ENCODE measurements at places on chromosomes 2 and 18.

DNA sequence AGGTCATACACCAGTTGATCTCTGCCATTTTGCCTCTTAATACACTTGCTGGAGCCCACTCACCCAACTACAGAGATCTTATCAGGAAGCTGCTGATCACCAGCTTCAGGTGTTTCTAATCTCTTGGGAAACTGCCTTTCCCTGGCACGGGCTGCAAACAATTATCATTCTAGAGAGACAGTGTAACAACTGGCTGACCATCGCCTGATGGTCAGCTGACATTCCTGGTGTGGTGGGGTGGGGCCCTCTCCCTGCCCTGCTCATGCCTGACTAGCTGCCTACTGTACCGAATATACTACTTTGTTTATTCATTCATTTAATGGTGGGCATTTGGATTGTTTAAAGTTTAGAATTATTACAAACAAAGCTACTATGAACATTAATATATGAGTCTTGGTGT lies 311.5 kb downstream of the CBLN2 start:
- DNase-seq = no peak

GRCh38 chr18:39596891-39597290 lies 2031.3 kb upstream of the CELF4 start:
- no peak for DNase-seq

- no peak for DNase-seq
Observed at GRCh38 chr2:9002313-9002636, 1.2 kb downstream of the MBOAT2 start.

GRCh38 chr18:72444798-72445155 lies 99.4 kb downstream of the CBLN2 start:
- DNase-seq = no peak

- no peak for DNase-seq
Observed at GRCh38 chr2:213545481-213545880, 261.2 kb downstream of the SPAG16 start.

- DNase-seq = no peak
Observed at GRCh38 chr2:143140864-143141661, 11.8 kb downstream of the ARHGAP15 start.

DNA sequence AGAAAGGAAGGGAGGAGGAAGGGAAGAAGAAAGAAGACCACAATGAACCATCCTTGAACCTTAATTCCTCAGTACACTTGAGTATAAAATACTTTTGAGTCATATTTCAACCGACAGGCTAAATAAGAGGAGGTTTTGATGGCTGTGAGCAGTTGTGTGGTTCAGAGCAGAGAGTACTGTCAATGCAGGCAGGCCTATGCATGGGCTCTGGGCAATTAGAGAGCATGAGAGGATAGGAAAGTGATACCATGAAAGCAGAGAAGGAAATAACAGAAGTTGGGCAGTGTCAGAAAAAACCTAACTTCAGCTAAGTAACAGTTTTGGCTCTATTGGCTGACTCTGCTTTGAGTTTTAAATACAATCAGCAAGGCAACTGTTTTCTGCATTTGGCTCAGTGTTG lies 123.6 kb upstream of the STK17B start:
- no peak for DNase-seq

DNA sequence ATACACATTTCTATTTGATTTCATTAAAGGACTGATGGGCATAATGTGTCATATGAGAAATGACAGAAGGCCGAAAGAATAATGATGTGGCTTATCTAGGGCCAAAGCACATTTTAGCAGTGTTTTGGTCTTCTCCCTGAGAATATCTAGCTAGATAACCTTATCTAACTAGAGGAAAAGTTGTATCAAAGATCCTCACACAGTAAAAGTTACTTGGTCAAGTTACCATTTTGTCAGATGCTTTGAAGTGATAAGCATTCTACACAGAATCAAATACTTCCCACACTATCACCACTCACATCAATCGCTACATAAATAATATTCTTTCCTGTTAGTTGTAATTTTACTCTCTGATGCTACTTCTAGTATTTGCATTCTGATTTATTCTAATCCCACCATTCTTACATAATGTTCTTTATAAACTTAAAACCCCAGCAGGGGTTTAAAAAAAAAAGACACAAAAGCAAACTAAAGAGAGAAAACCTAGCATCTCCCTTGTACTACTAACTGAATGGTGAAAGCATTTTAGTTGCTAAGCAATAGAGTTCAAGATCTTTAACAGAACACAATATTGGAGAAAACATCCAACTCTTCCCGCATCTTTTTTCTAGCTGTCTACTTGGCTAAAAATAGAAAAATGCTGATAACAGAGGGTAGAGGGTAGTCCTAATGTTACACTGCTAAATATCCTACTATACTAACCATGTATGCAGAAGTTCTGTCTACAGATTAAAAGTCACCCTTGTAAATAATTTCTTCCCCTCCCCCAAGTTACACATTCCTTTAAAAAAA lies 8.0 kb downstream of the XPO1 start:
- no peak for DNase-seq

DNA sequence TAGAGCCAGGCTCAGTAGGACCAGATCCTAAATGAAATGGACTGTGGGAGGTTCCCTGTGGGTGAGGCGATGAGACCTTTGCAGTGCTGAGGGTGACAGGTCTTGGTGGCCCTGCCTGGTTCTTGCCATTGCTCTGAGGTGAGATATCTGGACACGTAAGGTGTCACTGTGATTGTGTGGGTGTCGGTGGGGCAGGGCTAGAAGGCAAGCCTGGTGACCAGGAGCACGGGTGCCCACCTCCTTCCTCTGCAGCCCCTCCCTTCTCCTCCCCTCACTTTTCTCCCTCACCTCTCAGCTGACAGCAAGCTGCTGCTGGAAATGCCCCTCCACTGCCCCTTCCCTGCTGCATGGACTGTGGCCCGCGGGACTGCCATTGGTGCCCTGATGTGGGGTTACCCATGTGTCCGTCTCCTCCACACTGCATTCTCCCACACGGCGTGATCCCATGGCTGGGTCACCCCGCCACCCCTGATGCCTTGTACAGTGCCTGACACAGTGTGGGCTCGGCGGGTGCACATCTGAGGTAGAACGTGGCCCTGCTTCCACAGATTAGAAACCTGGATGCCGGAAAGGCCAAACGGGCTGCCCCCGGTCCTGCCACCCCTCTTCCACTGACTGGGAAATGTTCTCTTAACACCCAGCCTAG lies 55.6 kb upstream of the FOSL2 start:
- DNase-seq = no peak

GRCh38 chr2:36060133-36060532 lies 295.4 kb upstream of the CRIM1 start:
- no peak for DNase-seq

GRCh38 chr2:204261846-204262245 lies 283.4 kb upstream of the PARD3B start:
- DNase-seq = no peak

- no peak for DNase-seq
Observed at GRCh38 chr18:75157851-75158250, 51.1 kb downstream of the PTGR3 start.

- DNase-seq = no peak
Observed at GRCh38 chr2:164000176-164000575, 264.4 kb upstream of the FIGN start.

- no peak for DNase-seq
Observed at GRCh38 chr2:118658596-118659198, 188.8 kb downstream of the EN1 start.

- DNase-seq = no peak
Observed at GRCh38 chr2:211996857-211997256, 541.7 kb downstream of the ERBB4 start.

DNA sequence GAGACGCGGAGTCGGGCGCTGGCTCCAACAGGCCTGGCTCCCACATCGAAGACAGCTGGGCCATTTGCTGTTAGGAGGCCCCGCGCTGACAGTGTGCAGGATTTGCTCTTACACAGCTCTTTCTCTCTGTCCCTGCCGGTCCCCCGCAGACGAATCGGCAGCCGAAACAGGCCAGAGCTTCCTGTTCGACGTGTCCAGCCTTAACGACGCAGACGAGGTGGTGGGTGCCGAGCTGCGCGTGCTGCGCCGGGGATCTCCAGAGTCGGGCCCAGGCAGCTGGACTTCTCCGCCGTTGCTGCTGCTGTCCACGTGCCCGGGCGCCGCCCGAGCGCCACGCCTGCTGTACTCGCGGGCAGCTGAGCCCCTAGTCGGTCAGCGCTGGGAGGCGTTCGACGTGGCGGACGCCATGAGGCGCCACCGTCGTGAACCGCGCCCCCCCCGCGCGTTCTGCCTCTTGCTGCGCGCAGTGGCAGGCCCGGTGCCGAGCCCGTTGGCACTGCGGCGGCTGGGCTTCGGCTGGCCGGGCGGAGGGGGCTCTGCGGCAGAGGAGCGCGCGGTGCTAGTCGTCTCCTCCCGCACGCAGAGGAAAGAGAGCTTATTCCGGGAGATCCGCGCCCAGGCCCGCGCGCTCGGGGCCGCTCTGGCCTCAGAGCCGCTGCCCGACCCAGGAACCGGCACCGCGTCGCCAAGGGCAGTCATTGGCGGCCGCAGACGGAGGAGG lies 3.5 kb downstream of the GDF7 start:
- no peak for DNase-seq

DNA sequence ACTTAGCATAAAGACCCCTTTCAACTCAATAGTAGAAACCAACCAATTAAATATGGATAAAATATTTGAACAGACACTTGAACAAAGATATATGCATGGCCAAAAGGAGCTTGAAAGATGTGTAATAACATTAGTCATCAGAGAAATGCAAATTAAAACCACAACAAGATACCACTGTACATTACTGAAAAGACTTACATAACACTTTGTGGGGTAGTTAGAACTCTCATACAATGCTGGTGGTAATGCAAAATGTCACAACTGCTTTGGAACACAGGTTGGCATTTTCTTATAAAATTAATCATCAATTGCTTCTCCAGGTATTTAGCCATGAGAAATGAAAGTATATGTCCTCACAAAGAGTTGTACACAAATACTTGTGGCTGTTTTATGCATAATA lies 60.7 kb downstream of the TTC27 start:
- DNase-seq = no peak

- DNase-seq = no peak
Observed at GRCh38 chr18:10748641-10749040, 222.8 kb downstream of the NAPG start.

- DNase-seq = no peak
Observed at GRCh38 chr2:109079590-109079989, 49.4 kb upstream of the SH3RF3 start.

- no peak for DNase-seq
Observed at GRCh38 chr2:239821694-239822075, 203.5 kb downstream of the NDUFA10 start.

DNA sequence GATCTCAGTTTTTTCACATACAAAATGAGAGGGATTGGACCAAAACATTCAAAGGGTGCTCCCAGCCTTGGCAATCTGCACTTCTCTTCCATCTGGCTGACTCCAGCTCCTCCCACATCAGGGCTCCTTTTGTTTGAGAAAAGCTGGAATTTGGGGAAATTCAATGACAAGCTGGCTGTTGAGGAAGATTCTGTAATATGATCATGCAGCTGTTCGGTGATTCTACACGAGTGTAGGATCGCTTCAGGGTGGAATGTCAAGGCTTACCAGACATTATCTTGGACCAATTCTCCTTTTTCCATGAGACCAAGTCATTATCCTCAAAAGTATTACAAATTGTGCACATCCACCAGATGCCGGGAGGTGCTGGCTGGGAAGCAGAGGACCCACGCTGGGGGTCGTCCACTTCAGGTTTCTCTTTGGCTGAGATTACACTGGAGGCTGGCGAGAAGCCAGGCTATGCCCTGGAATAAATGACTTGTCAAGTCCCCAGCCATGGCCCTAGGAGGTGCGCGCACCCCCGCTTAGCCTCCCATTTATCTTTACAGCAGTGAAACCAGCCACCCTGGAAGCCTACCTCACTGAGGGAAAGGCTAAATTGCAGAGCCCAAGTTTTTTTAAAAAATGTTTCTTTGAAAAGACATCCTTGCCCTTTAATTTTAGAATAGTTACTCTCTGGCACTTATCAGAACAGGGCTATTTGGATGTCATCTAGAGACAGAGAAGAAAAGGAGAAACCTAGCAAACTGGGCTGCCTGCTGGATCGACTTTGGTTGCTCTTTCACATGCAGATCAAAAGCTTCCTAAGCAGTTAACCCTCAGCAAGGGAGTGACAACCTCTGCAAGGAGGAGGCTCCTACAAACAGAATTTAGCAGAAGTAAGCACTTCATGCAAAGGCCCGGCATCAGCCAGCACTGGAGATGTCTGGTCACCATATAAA lies 42.5 kb upstream of the LCLAT1 start:
- DNase-seq = no peak

DNA sequence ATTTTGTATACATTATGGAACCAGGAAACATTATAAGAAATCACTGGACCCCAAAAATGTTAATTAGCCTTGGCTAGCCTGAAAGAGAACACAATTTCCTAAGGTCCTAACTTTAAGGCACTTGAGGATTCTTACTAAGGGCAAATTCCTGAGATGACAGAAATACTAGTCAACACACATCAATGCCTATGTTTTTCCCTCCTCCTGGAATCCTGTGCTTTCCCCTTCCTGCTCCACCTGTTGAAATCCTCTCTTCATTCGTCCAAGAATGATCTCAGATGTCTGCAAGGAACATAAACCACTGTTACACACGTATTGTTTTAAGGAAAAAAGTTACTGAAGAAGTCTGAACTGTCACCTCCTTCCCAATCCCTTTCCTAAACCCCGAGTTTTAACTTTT lies 21.2 kb upstream of the DARS1 start:
- DNase-seq = no peak

DNA sequence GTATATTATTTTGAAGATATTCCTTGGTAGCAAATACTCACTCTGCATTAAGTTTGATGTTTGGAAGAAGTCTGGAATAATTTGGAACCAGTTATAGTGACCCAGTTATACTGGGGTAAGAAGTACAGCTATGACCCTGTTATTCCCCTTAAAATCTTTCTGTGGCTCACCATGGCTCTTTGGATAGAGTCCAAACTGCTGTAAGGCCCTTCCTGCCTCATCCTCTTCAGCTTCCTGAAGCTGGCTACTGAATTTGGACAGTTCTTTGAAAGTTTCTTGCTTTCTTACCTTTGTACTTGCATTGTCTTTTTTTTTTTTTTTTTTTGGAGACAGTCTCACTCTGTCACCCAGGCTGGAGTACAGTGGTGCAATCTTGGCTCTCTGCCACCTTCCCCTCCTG lies 85.6 kb downstream of the ABI2 start:
- no peak for DNase-seq

DNA sequence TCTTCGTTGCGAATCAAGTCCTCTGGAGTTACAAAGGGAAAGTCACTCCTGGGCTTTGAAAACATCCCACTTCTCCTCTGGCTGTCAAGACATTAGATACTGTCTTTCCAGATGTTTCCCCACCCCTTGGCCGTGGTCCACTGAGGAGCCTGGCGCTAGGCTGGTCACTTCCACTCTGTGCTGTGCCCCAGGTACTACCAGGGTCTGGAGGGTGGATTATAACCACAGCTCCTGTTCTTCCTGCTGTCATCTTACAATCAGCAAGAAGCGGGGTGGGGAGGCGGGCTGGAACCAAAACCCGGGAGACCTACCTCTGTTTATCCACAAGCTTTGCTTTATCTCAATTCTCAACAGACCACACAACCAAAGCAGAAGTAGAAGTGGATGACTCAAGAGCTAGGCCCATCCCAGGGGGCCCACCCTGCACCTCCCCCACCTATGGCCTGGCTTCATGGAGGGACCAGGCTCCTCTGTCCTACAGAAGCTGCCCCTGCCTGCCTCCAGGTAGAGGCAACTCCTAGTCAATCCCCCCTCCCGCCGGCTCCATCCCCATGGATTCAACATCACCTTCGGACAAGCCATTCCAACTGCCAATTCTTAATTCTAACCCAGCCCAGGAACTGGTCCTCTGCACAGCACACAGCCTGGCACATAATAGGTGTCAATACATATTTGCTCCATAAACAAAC lies 17.8 kb downstream of the SMAD7 start:
- no peak for DNase-seq

GRCh38 chr2:95374451-95374920 lies 28.0 kb upstream of the FAHD2A start:
- no peak for DNase-seq

- DNase-seq = no peak
Observed at GRCh38 chr2:169362894-169363559, 693 bp upstream of the LRP2 start.
